ENCODE measurements at places on chromosomes 7 and 10.
A peak's percentile ranks its signal among the peaks of the same experiment; 100 is the strongest.

DNA sequence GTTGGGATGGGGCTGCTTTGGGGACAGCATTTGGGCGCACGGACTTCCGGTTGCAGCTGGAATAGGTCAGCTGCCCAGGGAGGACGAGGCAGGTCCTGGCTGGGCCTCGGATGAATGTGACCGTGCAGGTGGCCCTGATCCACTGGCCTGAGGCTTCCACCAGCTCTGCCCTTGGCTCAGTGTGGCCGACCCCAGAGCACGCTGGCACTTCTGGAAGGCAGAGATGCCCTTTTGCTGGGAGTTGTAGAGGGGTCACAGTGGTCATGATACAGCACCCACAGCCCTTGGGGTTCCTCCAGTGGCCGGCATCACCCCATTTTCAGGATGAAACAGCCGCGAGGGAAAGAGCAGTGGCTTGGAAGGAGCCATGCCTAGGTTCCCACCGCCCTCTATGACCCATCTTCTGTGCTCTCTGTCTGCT is 19.0 kb downstream of the ADCY1 start:
- DNase-seq: no peak

DNA sequence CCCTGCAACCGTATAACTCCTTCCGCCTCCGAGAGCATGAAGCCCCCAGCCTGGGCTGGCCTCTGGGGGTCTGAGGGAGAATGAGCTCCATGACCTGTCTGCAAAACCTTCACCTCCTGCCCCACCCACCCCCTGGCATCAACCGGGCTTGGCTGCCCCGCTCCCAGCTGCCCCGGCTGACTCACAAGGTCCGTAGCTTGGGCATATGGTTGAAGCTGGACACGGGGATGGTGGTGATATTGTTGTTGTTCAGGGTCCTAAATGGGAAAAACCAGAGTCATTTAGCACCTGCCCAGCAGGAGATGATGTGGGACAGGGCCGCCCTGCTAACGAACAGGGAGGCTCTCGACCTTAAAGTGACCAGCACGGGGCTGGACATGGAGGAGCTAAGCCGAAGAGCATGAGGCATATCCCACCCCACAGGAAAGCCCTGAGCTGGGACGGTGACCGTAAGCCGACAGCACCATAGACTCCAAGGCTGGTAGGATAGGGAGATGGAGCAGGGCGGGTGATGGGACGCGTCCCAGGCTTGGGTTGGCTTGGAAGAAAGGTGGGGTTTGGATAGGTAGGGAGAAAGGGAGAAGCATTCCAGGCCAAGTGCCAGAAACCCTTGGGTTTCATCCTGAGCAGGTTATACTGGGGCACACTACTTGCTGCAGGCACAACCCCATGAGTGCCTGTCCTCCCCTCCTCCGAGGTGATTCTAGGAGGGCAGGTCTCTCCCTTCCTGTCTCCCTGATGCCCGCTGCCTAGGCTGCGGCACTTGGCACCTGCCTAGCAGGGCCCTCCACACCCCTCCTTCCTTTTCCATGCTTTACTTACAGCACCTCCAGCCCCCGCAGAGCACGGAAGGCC is 121.5 kb downstream of the SLIT1 start:
- no peak for DNase-seq

DNA sequence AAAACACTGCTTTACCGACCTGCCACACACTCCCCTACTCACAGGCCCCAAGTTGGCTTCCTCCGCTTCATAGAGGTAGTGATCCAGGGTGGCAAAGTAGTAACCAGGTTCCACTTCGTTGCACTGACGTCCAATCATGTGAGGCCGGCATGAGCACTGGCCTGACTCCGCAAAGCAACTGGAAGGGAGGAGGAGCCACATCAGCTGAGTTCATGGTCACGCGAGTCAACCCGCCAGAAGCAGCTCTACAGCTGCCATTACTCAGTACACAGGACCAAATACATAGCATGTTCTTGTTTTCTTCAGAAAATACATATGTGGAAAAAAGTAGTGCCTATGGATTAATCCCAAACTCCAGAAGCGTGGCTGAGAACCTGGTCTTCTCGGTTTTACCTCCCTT is 38.5 kb downstream of the LAMB1 start:
- no peak for DNase-seq

- peak; percentile 36 for DNase-seq
These were observed 160.9 kb upstream of the BMPER start for GRCh38 chr7:33744293-33745075.

GRCh38 chr7:44122529-44122928 is 819 bp downstream of the POLD2 start:
- no peak for DNase-seq

- no peak for DNase-seq
These were observed 37.0 kb upstream of the TMEM72 start for GRCh38 chr10:44874166-44874565.

DNA sequence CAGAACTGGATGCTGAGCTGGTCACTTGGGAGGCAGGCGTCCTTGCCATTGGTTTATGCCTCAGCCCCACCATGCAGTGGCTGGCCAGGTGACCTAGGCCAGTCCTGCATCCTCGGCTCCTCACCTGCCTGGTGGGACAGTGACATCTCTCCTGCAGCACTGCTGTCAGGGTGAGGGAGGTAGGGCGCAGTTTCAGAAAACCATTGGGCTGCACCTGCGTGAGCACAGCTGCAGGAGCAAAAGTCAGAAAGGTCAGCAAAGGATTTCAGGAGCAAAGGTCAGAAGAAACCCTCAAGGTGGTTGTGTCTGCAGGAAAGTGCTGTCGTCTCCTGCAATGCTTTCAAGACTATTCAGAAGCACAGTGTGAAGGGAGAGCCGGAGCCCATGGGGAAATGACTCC is 48.1 kb downstream of the EGFR start:
- DNase-seq: no peak

GRCh38 chr7:92343714-92344113 is 97.9 kb downstream of the ANKIB1 start:
- no peak for DNase-seq

DNA sequence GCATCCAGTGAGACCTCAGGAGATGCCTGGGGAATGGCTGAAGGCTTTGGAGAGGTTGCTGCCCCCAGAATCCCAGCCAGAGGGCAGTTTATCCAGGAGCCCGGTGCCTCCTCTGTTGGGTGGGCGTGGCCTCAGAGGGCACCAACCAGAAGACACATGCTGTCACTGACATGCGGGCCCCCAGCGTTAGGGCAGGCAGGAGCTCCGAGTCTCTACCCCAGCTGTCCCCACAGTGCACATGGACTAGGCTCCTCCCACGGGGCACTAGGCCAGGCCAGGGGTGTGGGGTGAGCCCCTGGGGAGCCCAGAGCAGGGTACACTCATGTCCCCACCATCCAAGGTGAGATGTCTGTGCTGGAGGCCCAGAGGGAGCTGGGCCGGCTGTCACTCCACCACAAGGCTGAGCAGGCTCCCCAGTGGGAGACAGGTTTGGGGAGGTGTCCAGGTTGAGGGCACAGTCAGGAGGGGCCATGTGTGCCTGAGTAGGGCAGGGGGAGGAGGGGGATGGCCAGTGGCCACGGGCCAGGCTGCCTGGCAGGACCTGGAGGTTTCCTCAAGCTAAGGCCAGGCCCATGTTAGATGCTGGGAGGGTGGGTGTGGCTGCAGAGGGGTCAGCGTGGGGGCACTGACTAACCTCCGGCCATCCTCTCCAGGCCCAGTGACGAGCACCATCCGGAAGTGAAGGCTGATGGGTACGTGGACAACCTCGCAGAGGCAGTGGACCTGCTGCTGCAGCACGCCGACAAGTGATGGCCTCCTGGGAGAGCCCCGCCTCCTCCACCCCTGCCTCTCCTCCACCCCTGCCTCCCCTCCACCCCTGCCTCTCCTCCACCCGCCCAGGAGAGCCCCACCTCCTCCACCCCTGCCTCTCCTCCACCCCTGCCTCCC is 131.3 kb downstream of the FAM53B start:
- DNase-seq: peak; percentile 16

DNA sequence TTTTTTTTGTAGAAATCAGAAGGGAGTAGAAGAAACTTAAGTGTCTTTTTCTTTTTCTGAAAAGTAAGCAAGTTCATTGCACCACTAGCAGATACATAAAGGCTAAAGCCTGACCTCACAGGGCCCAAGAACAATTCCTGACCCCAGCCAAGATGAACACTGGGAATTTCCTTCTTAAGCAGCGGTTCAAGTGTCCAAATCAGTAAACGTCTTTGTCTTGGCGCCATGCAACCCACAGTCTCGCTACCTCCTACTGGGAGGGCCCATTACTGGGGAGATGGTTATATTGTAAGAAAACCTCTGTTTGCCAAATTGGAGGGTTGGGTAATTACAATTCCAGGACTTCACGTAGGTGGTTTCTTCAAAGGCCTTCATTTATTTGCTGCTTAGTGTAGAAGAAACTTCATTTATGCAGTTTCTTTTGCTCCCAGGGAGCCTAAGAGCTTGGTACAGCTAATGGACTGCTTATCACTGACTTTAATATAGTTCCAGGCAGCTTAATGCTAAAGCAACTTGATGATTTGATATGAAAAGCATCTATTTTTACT is 58.3 kb upstream of the ADRB1 start:
- DNase-seq: no peak

DNA sequence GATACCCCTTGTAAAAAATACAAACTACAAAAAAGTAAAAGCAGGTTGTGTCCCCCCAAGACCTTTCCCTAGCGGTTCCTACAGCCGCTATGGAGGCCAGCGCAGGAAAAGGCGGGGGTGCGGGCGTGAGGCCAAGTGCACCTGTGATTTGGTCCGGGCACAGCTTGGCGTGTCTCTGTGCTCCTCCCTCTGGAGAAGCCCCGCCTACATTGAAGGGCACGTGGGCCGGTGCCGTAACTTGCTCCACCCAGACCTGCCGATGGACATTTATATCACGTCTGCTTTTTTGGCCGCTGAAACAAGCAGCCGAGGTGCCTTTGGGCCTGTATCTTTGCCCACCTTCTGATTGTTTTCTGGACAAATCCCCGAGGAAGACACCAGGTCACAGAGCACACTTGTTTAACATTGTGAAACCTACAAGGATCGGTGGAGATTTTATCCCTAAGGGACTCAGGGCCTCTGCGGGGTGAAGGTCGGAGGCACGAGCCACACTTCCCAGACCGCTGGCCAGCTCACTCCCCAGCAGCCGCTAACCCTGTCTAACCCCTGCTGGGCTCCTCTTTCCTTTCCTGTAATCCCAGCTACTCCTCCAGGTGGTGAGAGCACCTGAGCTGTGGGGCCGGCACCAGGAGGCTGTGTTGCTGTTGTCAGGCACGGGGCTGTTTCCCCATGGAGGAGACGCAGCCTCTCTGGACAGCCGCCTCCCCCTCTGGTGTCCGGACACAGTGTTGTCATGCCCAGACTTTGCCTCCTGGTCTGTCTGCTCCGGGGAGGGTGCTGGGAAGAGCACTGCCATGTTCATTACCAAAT is 18.8 kb upstream of the INPP5A start:
- DNase-seq: no peak

DNA sequence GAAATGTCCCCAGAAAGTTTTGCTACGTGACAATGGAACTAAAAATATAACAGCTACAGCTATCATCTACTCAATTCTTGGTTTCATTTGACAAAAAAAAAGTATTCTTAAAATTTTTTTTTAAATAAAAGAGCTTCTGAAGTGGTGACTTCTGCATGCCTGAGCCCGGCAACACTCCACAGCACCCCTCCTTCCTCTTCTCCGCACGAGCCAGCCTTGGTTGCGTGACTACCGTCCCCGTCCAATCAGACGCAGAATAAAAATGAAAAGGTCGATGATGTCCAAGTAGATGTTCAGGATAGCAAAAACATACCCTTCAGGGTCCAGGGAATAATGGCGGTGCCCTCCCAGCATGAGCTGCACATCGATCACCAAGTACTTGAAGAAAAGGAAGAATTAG is 34.5 kb upstream of the GATAD1 start:
- no peak for DNase-seq

DNA sequence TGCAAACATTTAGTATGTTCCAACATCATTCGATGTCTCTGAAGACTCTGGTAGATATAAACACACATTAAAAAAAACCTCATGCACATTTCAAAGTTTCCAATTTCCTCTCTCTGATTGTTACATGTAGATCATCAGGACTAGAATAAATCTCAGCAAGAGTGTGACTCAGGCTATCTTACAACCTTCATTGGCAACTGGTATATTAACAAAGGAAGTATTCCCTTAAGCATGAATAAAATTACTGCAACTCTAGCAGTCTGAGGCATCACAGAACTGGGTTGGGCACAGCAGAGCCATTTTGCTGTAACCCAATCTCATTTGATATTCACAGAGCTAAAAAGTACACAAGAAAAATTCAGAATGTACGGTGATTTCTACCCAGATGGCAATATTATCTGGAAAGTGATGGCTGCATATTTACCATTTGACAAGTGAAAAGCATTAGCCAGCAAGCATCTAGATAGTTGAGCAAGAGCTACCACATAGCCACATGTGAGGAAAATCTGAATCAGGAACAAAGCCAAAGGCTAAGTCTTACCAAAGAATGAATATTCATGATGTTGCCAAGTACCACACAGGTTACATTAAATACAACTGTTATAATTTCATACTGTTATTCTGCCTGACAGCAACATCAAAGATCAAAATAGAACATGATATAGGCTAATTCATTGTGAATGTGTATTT is 232.2 kb downstream of the CRPPA start:
- no peak for DNase-seq

DNA sequence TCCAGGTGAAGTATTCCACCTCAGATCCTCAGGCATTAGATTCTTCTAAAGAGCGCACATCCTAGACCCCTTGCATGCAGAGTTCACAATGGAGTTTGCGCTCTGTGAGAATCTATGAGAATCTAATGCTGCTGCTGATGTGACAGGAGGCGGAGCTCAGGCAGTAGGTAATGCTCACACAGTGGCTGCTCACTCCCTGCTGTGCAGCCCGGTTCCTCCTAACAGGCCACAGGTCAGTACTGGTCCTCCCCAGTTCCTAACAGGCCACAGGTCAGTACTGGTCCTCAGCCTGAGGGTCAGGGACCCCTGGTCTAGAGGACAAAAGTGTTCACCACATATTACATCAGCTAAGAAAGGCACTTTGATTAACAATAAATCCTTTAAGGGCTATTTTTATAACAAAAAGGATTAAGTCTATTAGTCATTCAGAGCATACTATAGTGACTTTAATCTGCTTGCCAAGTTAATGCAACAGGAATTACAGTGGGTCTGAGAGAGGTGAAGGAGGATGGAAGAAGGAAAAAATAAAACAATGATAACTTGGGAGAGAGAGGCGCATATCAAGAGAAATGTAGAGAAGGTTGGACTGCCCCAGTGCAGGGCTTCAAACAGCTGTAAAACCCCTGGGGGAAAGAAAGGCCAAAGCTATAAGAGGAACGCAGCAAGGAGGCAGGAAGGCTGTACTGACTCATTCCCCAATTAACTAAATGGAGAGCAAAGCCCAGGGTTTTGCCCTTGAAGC is 49.2 kb downstream of the CUL2 start:
- DNase-seq: no peak

GRCh38 chr7:81074406-81074805 is 155.6 kb upstream of the SEMA3C start:
- no peak for DNase-seq

GRCh38 chr10:78768876-78769275 is 299.9 kb upstream of the ZMIZ1 start:
- DNase-seq: peak; percentile 28

GRCh38 chr7:50331564-50332208 is 27.2 kb downstream of the IKZF1 start:
- no peak for DNase-seq
